ENCODE measurements at places on chromosomes 6 and 20. TPM values are rescaled to one million over a fixed set of nuclear protein-coding genes. Genes with fewer than 3 reads are reported as not detected.

APOBEC2 gene
- total RNA-seq = not detected

XKR7 gene
- not detected for total RNA-seq

ERVFRD-1 gene
- not detected for total RNA-seq

CD109 gene
- total RNA-seq = 58.7 TPM

GINS1 gene
- 1.5 TPM for total RNA-seq

IFNGR1 gene
- total RNA-seq = 73.6 TPM

FILIP1 gene
- 0.37 TPM for total RNA-seq

ZNF165 gene
- total RNA-seq = 0.30 TPM

RBPJL gene
- not detected for total RNA-seq

EDEM2 gene
- total RNA-seq = 90.3 TPM
